ENCODE measurements at places on chromosomes 6 and 20.

- DNase-seq, result peak; percentile 32
These were observed 838.4 kb downstream of the DHX35 start for GRCh38 chr20:39800548-39800947.

DNA sequence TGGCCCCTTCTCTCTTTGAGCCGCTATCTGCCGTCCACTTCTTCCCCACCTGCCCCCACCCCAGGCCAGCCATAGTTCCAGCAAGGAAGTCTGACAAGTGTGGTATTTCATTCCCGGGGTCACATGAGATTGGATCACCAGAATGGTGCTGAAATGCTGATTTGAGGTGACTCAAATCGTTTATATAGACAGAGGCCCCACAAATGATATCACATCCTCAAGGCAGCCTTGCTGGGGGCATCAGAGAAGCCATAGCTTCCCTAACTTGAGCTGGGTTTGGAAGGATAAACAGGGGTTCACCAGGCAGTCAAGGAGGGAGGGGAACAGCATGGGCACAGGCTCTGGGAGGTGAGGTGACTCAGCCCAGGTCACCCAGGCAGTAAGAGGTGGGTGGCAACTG lies 9.9 kb downstream of the SDCBP2 start:
- no peak for DNase-seq

- no peak for DNase-seq
These were observed 18.3 kb downstream of the C20orf173 start for GRCh38 chr20:35510951-35511735.

GRCh38 chr6:156402227-156402626 lies 375.0 kb upstream of the ARID1B start:
- no peak for DNase-seq

GRCh38 chr6:41976794-41977484 lies 35.3 kb upstream of the CCND3 start:
- DNase-seq, result no peak

DNA sequence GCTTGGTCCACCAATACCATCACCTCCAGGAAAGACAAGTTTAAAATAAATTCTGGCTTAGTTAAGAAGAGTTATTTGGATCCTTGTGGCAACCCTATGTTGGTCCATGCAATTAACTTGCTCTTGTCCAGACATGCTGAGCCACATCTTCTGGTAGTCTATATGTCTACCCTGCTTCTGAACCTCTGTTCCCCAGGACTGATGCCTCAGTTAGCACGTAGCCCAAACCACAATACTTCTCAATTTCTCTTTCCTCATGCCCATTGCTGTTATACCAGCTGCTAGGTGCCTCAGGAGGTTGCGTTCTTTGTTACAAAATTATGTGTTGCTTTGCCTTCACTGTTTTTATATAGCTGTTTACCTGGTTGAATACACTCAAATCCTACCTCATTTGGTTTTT lies 116.4 kb upstream of the KCNQ5 start:
- DNase-seq, result no peak

DNA sequence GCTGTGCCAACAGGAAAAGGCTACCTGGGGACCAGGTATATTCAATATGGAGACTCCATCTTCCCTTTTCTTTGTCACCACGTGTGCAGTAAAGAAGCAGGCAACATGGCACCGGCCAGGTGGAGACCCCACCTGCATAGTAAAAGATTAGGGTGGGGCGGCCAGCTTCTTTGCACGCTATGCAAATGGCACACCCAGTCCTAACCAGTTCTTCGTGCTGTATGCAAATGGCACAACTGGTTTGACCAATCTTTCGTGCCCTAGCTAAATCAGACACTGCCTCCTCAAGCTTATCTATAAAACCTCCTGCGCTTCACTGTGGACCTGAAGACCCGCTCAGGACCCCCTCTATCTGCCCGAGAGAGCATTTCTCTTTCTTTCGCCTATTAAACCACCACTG lies 88.8 kb upstream of the EZR start:
- DNase-seq, result no peak

- DNase-seq, result no peak
These were observed 70.6 kb downstream of the NRN1 start for GRCh38 chr6:5936140-5936539.

DNA sequence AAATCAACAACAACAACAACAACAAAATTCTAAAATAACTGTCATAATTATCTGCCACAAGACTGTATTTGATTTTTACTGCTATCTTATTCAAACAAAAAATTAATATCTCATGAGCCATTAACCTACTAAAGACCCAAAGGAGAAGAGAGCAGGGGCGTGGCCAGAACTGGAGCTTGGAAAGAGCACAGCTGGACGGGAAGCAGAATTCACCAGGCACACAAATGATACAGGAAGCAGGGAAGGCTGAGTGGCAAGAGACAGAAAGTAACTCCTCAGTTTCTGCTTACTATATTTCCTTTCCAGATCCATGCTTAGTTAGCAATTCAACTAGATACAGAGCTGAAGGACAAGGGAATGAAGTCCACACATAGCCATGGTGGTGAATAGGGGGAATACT lies 54.4 kb downstream of the FKBP5 start:
- DNase-seq, result no peak

DNA sequence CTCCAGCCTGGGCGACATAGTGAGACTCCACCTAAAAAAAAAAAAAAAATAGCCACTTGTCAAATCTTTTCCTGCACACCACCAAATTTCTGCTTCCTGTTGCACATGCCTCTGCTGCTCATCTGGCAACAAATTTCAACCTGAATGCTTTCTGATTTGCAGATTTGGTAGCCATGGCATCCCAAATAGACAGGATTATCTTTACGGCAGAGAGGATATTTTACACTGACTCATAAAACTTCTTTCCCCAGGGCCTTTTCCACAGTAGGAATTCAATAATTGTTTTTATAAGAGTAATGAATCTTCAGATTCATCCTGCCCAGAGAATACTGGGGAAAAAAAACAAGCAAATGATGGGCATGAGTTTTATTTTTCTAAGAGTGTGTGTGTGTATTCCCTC lies 264.6 kb downstream of the FRK start:
- DNase-seq, result peak; percentile 8
